ENCODE measurements at places on chromosomes 5 and 9.
A peak's percentile ranks its signal among the peaks of the same experiment; 100 is the strongest.

GRCh38 chr5:146441896-146442295, 5.2 kb upstream of the TCERG1 start:
- peak; percentile 53 for ATAC-seq

DNA sequence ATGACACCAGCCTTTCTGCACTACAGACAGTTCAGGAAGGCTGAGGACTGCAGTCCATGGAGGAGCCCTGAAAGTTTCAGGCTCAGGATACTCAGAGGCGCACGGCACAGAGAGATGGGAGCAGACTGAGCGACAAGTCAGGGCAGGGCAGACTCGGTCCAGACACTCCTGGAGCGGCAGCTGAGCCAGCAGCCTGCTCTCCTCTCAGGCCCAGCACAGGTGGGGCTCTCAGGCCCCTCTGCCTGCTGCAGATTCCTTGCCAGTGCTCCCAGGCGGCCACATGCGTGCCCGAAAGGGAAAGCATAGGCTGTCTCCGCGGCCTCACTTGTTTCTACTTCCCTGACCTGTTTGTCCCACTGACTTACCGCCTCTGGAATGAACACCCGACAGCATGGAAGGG, 228.3 kb downstream of the IRX2 start:
- ATAC-seq, result peak; percentile 26

- peak; percentile 80 for ATAC-seq
Measured at GRCh38 chr5:172187118-172188032, 649 bp downstream of the STK10 start.

DNA sequence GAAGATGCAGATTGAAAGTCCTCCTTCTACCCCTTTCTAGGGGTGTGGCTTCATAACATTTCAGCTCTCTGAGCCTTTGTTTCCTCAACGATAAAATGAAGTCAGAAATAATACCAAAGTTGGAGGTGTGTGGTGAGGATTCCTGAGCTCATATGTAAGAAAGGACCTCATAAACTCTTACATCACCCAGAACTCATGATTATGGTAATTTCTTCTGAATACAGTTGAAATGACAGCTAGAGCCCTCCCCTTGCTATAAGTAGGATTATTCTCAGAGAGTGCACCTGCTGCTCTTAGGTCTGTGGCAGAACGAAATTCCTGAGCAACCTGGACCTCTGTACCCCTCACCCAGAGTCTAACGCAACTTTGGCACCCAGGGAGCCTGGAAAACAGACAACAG, 291.4 kb upstream of the KLF4 start:
- ATAC-seq, result no peak

GRCh38 chr9:72445306-72445995, 76.0 kb upstream of the TMC1 start:
- no peak for ATAC-seq

GRCh38 chr5:147727200-147727599, 55.3 kb downstream of the JAKMIP2 start:
- ATAC-seq, result no peak

DNA sequence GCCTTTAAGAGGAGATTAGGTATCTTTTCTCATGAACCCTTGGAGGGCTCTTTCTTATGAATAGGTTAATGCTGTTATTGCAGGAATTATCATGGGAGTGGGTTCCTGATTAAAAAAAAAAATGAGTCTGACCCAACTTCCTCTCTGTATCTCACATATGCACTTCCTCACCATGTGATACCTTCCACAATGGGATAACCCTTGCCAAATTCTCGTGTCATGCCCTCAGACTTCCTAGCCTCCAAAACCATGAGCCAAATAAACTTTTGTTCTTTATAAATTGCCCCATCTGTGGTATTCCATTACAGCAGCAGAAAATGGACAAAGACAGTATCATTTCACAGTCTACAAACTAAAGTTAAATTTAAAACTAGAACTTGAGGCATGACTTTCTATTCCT, 1.0 kb downstream of the OR1B1 start:
- no peak for ATAC-seq

All from esophagus mucosa (tissue), 1 donor.